Stimulated activated CD4-positive, alpha-beta T cell treated with anti-CD3 and anti-CD28 coated beads, TNF-alpha, amount 100 ng/mL, for 4 hours (primary cell): ENCODE measurements at places on chromosomes 5 and 9.

GRCh38 chr5:2631758-2632157 is 119.7 kb downstream of the IRX2 start:
- DNase-seq: no peak

- DNase-seq: no peak
These were observed 4.9 kb downstream of the HMGCR start for GRCh38 chr5:75341934-75342333.

DNA sequence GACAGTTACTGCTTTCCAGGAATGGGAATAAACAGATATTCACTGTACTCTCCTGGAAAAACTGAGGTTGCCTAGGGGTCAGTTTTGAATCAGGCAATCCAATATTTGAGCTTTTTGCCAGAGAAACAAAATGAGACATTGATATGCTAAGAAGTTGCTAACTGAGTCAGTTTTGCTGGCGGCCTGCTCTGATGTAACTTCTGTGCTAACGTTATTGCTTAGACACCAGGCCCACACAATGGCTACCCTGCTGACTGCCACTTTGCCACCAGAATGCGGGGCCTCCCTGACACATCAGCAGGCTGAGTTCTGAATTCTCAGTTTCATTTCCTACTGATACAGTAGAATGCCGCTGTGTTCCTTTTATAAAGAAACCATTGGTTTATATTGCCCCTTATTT is 18.2 kb upstream of the ZNF618 start:
- DNase-seq: no peak

DNA sequence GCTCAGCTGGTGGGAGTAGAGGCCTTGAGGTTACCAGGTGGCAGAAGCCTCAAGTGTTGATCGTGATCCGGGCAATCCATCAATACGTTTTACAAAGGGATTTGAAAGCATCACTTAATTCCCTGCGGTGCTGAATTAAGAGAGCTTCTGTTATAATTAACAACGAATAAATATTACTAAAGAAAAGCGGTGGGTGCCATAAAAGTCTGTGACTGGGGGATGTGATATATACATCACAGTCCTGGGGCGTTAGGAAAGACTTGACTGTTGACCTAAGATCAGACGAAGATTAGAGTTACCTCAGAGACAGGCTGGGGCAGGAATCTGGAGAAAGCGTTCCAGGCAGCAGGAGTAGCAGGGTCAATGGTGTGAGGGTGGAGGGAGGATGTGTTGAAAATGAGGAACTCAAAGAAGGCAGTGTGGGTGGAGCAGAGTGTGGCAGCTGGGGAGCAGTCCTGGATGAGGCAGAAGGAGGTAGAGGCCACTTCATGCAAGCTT is 6.7 kb upstream of the C5orf63 start:
- no peak for DNase-seq

- DNase-seq: no peak
These were observed 13.4 kb downstream of the RGS7BP start for GRCh38 chr5:64519263-64519662.

DNA sequence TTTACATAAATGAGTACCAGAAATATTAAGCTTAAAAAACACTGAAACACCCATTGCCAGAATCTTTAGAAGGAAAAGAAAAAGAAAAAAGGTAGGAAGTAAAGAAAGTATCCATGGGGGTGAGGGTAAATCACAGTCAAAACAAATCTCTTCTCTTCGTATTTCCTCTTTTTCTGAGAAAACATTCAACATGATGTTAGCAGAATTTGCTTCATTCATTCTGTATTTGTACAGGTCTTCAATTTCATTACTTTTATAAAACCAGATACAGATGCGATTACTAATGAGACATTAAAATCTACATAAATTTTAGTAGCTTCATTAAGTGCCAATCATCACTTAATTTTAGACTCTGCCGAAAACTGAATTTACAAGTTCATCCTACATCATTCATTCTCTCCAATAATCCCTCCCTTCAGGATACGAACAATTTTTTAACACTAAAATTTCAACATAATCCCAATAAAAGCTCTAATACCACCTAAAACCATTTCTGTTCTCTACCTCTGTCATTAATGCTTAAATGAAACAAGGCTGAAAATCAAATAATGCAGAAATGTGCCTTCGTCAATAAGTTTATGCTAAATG is 7.0 kb downstream of the NR3C1 start:
- DNase-seq: no peak

DNA sequence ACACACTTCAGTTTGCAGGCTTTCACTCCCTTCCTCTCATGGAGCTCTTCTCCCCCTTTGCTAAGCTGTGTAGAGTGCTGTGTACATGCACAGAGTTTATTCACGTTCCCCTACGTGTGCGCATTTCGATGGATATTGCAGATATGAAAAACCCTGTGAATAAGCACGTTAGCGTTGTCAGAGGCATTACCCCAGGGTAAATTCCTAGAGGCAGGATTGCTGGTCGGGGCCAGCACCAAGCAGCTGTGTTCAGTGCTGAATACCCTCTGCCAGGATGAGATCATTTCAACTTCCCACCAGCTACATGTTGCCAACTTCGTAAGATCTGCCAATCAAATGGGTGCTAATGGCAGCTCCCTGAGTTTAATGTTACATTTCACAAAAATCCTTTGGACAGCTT is 172.3 kb upstream of the PPP1R26 start:
- no peak for DNase-seq

DNA sequence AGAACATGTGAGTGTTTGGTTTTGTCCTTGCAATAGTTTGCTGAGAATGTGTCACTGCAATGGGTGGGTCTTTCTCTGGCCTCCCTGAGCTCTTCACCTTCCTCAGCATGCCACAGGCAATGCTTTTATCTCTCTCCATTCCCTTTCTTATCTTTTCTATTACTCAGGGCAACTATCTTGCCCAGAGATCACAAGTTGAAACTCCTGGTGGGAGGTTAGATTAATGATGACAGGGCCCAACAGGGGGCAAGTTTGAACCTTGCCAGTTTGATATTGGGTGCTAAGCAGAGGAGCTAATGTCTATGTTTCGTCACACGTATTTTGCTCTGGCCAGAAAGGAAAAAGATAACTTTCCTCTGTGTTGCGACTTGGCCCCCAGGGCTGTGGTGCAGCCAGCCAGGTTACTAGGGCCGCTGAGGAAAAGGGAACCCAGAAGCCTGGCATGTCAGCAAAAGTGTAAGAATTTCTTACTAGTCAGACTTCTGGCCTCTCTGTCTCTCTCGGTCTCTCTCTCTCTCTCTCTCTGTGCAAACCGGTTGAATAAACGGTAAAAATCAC is 299.3 kb upstream of the POU5F2 start:
- no peak for DNase-seq

GRCh38 chr5:76422227-76422626 is 19.1 kb downstream of the IQGAP2 start:
- DNase-seq: no peak

DNA sequence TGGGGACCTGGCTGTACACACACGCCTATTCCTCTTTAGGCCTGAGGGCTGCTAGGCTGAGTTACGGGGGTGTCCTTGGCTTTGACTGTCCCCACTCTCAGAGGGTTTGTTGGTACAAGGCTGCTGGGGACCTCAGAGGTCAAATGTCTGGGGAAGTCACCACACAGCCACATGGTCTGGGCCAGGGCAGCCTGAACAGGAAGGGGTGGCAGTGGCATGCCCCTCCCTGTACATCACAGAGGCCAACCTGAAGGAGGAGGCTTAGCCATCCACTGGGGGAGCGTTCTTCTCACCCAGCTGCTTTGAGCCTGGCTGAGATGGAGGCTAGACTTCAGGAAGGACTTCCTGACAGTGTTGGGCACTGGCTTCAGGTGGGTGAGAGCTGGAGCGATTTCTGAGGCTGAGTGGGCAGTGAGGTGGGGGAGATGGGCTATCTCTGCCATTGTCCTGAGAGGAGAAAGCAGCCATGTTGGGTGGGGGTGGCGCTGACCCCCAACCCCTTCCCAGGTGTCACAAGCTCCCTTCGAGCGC is 36.3 kb downstream of the CXXC5 start:
- DNase-seq: no peak

DNA sequence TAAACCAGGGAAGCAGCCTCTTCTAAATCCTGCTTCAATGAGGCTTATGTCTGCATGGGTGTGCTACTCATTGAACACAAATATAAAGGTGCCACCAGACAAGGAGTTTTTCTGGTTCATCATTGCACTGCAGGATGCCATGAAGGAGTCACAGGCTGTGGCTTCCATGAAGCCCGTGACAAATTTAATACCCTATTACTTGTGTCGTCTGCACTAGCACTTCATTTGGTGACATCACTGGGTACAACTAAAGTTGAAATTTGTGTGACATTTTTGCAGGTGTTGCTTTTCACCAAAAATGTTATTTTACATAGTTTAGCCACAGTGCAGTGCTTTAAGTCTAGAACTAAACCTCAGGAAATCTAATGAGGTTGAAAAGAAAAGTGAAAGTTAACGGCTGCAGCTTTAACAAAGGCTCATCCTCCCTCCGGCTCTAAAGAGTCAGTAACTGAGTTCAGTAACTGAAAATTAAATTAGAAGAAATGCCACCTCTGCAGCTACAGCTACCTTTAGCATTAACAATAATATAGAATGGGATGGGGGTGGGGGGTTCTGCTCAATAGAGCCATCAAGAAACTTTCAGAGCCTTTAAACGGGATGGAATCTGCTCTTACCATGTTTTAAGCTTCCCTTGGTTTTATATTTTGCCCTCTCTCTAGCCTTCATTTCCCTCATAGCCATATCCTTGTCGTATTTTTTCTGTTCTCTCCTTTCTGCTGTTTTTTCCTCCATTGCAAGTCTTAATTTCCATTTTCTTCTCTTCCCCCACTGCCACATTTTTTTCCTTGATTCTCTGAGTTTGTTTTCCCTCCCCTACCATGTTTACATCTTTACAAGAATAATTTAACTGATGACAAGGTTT is 233.8 kb upstream of the TMEM161B start:
- DNase-seq: no peak

DNA sequence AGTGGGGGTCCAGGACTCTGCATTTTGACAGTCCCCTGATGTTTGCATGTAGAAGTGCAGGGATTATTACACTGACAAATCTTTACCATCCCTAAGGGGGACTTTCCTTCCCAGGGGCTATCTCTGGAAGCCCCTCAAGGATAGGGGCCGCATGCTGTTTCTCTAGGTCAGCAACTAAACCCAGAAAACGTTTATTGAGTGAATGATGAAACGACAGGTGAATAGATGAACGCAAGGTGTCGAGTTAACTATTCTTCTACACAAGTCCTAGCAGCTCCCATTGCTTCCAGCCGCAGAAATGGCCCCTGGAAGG is 281 bp upstream of the HSD17B4 start:
- no peak for DNase-seq

DNA sequence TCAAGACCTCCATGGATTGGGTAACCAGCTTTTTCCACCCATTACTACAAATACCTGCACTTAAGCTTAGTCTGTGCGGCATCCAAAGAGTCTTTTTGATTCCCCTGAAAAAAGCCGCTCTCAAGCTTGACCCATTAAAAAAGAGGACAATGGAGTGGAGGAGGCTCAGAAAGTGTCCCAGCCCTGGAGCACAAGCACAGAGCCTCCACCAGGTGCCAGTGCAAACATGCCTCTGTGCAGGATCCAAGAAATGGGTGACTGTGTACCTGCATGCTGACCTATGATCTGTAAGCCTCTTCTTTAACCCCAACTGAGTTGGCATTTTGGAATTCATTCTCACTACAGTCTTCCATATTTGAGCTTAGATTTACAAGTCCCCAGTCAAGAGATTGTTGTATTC is 168.3 kb upstream of the TLE4 start:
- no peak for DNase-seq

- DNase-seq: no peak
These were observed 70.0 kb downstream of the NLN start for GRCh38 chr5:65791712-65792673.

DNA sequence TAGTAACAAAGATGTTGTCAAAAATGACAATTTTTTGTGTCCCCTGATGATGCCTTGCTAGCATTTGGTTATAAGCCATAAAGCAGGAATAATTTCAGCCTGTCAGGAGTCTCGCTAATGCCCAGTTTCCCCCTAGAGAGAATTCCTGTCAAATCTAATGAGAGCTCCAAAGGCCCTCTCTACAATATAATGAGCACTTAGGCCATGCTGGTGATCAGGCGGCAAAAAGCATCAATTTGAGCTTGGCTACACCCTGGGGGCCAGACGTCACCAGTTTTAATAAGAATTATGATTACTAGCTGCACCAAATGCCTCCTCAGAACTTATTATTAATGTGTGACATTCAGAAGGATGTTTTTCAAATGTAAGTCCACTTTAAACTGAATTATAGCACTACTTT is 6.1 kb downstream of the TLE1 start:
- DNase-seq: no peak

DNA sequence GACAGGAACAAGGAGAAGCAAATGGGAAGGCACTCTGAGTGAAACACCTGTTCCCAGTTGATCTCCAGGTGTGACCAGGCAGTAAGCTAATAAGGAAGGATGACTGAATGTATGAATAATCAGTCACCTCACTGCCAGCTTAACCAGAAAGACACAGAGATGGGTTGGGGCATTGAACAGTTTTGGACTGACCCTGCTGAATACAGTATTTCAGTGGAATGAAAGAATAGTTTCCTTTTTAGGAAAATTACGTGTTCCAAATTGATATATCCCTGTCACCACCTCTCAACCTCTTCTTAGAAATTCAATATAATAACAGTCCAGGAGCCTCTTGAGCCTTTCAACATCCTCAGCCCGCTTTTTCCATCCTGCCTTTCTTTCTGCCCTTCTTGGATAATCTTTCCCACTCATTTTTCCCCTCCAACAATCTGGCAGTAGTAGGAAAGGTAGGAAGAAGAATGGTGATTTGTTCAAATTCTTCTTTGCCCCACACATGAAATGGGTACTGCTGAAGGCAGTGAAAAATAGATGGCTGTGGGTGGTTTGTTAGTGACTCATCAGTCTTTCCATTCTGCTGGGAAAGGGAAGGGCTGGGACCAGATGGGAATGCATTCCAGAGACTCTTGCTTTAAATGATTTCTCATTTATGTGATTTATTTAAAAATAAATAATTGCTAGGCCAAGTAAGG is 117.9 kb downstream of the ZSWIM6 start:
- DNase-seq: no peak
